ENCODE measurements at places on chromosomes 6 and 20. TPM values are rescaled to one million over a fixed set of nuclear protein-coding genes. Genes with fewer than 3 reads are reported as not detected.

DNA sequence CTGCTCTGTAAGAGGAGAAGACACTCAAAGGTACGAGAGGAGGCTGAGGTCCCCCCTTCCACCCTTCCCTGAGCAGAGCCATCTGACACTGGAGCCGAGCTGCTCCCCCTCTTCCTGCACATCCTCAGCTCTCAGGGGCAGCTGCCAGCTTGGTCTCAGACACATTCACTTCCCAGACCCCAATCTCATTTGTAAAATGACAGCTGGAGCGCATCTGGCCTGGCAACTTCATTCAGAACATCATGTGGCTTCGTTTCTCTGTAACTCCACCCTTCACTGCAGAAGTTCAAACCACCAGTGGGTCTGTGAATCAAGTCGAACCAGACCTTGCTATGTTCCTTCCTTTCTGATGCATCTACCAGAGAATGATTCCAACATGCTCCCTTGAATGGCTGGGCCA is 145.6 kb upstream of the CDH4 start:
- DNase-seq: no peak
- H3K27ac ChIP-seq: no peak overlapping the region
- H3K36me3 ChIP-seq: no peaks in the 10 kb centered on the region
- no peak overlapping the region for H3K4me3 ChIP-seq
- H3K27me3 ChIP-seq: peaks cover 41% of the 10 kb centered on the region

GRCh38 chr20:7741866-7742265 is 198.4 kb downstream of the HAO1 start:
- H3K4me1 ChIP-seq: no peaks in the 10 kb centered on the region
- 0 out of 2 replicates have a peak, but pooled peaks cover 1% of the 10 kb centered on the region for H3K27me3 ChIP-seq
- no peak overlapping the region for H3K4me3 ChIP-seq
- no peak for DNase-seq
- no peaks in the 10 kb centered on the region for H3K36me3 ChIP-seq

- no peak overlapping the region for H3K4me3 ChIP-seq
- H3K36me3 ChIP-seq: no peaks in the 10 kb centered on the region
- H3K4me1 ChIP-seq: no peaks in the 10 kb centered on the region
- DNase-seq: no peak
These were observed 453.0 kb downstream of the LMBRD1 start for GRCh38 chr6:69343851-69344250.

- H3K27ac ChIP-seq: no peak overlapping the region
- no peaks in the 10 kb centered on the region for H3K27me3 ChIP-seq
- no peaks in the 10 kb centered on the region for H3K36me3 ChIP-seq
- no peak for DNase-seq
These were observed 314.7 kb downstream of the EPM2A start for GRCh38 chr6:145420599-145420998.

CAGE1 gene
- not detected for total RNA-seq

SPTLC3 gene
- total RNA-seq: not detected

GJA1 gene
- total RNA-seq: 96.4 TPM

BPIFB4 gene
- not detected for total RNA-seq

BEND6 gene
- total RNA-seq: 11.2 TPM

RAET1G gene
- 0.69 TPM for total RNA-seq

CD83 gene
- 2.1 TPM for total RNA-seq

All from HFFc6 (cell line).